ENCODE measurements at places on chromosomes 1 and 21.

GRCh38 chr21:42121794-42122193 lies 50.7 kb downstream of the UMODL1 start:
- DNase-seq = peak; percentile 25

DNA sequence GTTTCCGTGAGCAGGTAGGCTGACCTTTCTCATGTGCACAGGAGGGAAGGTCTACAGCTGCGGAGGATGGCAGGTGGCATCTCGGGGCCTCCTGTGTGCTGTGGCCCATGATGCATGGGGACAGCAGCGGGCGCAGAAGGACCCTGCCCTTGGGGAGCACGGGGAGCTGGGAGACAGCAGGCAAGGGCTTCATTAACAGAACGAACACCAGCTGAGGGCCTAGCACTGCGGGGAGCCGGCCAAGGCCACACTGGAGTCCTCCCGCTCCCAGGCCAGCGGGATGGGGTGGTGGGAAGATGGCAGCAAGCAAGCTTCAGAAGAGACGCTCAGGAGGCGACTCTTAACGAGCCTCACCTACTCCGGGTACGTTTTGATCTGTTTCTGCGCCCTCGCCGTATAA lies 66.6 kb downstream of the SCCPDH start:
- DNase-seq = no peak

DNA sequence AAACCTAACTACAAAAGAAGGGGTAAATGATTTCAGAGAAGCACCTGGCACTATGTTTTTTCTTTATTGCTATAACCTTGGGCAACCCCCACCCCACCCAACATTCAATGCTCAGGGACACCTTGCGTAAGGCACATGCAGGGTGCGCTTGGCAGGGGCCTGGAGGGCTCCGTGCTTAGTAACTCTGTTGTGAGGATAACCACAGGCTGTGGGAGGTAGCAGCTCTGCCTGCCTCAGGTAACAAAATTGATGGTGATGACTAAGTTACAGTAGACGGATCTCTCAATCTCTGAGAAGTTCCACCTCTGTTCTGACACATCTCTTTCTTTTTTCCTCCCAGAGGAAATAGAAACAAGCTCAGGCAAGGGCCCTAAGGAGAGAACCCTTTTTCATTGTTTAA lies 8.7 kb upstream of the CCN1 start:
- DNase-seq = peak; percentile 91

- DNase-seq = no peak
These were observed 361.6 kb downstream of the FAM72C start for GRCh38 chr1:143610196-143610595.
